BE2C (cell line): ENCODE measurements at places on chromosomes 4 and X.

DNA sequence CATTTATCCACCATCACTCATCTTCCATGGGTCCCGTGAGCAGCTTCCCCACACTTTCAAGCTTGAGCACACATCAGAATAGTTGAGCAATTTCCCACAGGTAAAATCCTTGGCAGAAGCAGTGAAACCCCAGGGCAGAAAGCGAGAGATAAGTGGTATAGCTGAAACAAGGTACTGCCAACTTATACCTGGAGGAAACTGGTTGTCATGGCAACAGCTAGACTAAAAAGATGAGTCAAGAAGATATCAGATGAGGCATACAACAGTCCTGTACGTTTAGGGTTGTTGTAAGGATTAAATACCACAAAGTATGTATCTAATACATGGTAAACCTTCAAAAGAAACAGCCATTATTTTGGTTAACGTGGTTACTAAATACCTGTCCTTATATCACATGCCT, 66.9 kb upstream of the PHOX2B start:
- no peak for DNase-seq

DNA sequence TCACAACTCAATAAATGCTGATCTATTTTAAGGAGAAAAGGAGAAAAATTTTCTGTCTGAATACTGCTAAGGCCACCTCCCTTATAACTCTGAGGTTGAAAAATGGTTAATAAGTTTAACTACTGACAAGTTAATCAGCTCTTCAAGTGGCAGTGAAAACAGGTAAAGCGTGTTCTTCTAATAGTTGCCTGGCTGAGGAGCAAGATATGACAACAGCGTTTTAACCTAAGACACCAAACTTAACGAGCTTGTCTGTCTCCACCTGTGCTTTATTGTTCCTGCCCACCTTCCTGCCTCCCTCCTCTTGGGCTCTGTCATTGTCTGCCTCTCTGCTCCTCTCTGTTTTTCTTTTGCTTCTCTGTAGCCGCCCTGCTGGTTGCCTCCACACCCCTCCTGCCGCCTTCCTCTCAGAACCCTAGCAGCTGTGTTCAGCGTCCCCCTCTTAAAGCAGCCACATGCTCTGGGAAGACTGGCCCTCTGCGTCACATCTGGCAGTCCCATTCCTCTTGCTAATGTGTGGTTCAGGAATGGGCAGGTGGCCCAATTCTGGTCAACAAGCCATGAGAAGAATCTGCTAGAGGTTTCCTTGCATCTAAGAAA, 4.3 kb upstream of the TSPAN5 start:
- no peak for DNase-seq

- DNase-seq: peak; percentile 53
Measured at GRCh38 chrX:150693725-150694574, 754 bp downstream of the MTMR1 start.

DNA sequence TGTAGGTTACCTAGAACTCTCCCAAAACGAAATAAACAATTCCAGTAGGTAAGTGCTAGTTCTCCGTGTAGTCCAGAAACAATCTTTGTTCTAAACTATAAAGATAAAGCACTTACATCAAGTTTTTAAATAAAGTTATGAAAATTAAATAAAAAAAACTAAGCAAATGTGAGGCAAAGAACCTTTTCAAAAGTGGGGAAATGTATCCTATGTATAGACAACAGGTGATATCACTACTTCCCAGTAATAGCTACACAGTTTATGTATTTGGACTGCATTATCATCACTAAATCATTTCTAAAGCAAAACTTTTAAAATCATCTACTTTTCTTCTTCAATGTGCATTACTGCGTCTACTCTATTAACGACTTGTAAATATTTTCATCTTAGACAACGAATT, 2.0 kb downstream of the YTHDC1 start:
- no peak for DNase-seq

- no peak for DNase-seq
Measured at GRCh38 chr4:11805842-11806241, 377.1 kb upstream of the HS3ST1 start.

GRCh38 chr4:173056710-173057109, 111.9 kb upstream of the GALNT7 start:
- no peak for DNase-seq

- no peak for DNase-seq
Measured at GRCh38 chrX:20906571-20906970, 467.6 kb upstream of the CNKSR2 start.

GRCh38 chr4:26958925-26959653, 98.4 kb downstream of the STIM2 start:
- no peak for DNase-seq

- no peak for DNase-seq
Measured at GRCh38 chr4:92629302-92629701, 325.5 kb downstream of the GRID2 start.

GRCh38 chr4:74501579-74501978, 56.6 kb downstream of the AREG start:
- DNase-seq: no peak

GRCh38 chr4:102503301-102503746, 2.2 kb downstream of the NFKB1 start:
- DNase-seq: no peak

DNA sequence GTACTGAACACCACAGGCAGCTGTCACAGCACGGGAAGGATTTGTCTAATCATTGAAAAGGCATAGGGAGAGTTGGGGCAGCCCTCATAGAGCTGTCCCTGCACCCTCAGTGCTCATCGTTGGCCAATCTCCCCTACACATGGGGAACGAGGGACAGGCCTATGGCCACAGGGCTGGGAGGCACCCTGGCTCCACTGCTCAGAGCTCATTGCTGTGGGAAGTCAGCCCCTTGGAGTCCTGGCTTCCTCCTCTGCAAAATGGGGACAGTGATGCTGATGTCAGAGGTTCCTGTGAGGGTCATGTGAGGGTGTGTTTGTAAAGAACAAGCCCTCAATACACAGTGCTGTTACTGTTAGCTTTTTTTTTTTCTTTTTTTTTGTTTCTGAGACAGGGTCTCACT, 19.3 kb upstream of the HTRA3 start:
- no peak for DNase-seq

GRCh38 chr4:40152637-40153036, 44.2 kb upstream of the RHOH start:
- no peak for DNase-seq

DNA sequence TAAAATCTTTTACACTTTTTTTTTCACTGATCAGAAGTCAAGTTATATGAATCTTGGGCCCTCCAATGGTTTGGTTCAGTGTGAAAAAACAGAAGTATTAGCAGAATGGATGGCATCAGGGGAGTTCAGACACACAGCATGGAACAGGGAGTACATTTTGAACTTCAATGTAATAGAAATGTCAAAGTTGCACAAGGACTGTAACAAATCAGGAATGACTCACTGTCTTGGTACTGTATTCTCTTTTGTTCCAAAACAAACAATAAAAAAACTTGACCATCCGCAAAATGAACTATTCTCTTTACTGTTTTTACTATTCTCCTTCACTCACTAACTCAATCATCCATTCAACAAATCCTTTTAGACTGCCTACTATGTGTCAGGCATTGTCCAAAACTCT, 401.0 kb downstream of the FSTL5 start:
- no peak for DNase-seq

GRCh38 chrX:63657821-63658220, 127.2 kb downstream of the ARHGEF9 start:
- DNase-seq: no peak

GRCh38 chrX:132208422-132208821, 10.8 kb downstream of the RAP2C start:
- DNase-seq: no peak

DNA sequence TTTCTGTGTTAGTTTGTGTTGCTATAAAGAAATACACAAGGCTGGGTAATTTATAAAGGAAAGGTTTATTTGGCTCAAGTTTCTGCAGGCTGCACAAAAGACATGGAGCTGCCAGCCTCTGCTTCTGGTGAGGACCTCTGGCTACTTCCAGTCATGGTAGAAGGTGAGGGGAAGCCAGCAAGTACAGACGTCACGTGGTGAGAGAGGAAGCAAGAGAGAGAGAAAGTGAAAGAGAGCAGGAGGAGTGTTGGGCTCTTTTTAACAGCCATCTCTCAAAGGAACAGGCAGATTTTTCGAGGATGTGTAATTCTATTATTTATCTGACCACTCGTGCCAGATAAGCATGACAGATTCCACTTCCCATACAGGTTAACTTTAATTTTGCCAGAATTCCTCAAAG, 1199.1 kb downstream of the ADGRL3 start:
- no peak for DNase-seq

DNA sequence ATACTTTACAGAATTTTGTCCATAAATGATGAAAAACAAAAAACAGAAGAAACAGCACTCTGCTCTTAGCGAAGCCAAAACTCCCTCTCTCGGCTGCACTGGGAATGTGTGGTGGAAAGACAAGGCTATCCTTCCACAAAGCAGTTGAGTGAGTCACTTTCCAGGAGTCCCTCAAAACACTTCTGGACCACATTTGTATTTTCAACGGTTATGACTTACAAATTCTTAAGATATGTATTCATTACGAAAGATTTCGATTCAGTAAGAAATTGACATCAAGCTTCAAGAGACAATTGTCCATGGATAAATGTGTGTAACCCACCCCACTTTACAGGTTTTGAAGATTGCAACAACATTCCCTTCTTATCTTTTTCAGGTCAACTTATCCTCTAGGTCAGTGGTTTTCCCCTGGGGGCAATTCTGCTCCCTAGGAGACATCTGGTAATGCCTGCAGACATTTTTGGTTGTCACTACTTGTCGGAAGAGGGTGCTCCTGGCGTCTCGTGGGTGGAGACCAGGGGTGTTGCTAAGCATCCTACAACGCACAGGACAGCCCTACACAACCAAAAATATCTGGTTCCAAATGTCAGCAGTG, 66.7 kb upstream of the MTNR1A start:
- no peak for DNase-seq

DNA sequence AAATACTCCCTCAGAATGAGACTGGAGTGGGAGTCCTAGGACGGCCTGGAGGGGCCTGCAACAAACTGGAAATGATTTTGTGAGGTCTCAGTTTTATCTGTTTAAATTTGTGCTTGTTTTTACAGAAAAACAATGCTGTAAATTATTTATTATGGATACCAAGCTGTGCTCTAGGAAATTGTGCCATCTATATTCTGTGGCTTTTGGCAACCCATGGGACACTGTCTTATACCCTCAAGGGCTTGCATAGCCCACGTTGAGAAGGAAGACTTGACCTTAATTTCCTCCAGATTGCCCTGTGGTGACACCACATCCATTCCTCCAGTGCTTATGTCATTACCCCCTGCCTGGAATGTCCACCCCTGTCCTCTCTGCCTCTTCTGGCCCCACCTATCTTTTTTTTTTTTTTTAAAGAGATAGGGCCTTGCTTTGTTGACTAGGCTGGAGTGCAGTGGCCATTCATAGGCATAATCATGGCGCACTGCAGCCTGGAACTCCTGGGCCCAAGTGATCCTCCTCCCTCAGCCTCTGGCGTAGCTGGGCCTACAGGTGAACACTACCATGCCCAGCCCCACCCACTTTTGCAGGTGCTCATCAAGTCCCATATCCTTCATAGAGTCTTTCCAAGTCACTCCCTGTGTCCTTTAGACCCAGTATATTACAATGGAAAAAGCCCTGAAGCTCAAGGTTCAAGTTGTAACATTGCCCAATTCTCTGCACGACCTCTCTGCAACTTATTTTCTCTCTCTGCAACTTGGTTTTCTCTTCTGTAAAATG, 77.4 kb downstream of the HPRT1 start:
- no peak for DNase-seq

DNA sequence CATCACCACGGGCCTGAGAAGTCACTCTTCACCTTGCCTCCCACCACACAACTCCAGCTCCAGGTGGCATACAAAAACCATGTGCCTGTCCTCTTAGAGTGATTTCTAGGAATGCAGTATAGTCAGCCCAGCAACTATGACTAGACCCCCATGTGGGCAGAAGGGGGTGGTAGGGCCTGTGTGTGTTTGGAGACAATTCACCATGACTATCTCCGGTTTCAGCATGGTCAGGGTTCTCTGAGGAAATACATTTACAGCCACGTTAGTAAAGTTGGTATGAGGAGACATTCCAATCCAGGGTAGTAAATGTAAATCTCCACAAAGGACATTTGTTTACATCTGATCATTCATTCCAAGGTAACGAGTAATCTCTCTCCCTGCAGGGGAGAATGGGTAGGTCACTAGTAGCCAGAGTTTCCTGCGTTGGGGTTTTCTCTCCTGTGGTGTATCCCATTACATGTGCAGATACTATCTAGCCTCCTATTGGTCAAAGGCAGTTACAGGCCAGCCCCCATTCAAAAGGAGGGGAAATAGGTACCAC, 4.2 kb upstream of the MTMR1 start:
- DNase-seq: no peak

GRCh38 chr4:170736710-170737109, 647.0 kb upstream of the AADAT start:
- no peak for DNase-seq

GRCh38 chr4:174946246-174946645, 28.1 kb downstream of the ADAM29 start:
- no peak for DNase-seq

GRCh38 chr4:36209941-36210649, 34.2 kb downstream of the ARAP2 start:
- DNase-seq: no peak

DNA sequence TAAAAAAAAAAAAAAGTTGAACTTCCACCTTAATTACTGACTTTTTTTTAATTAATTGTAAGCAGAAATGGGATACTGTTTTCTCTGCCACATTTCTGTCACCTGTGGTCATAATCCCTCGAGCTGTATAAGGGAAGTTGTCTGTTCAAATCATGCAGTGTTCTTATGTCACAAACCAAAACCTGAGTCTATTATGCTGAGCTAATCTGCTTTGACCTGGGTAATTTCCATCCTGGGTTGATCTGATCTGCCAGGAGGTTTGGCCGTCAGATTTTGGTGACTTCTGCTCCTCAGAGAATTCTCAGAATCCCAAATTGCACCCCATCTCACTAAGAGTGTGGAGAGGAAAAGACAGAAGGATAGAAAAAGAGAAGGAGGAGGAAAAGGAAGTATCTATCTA, 683.1 kb downstream of the KCTD8 start:
- no peak for DNase-seq

GRCh38 chr4:53364624-53365023, 1.2 kb downstream of the SCFD2 start:
- no peak for DNase-seq

GRCh38 chrX:44432641-44433040, 89.2 kb upstream of the EFHC2 start:
- no peak for DNase-seq

GRCh38 chr4:9925750-9926439, 95.4 kb downstream of the SLC2A9 start:
- DNase-seq: no peak

DNA sequence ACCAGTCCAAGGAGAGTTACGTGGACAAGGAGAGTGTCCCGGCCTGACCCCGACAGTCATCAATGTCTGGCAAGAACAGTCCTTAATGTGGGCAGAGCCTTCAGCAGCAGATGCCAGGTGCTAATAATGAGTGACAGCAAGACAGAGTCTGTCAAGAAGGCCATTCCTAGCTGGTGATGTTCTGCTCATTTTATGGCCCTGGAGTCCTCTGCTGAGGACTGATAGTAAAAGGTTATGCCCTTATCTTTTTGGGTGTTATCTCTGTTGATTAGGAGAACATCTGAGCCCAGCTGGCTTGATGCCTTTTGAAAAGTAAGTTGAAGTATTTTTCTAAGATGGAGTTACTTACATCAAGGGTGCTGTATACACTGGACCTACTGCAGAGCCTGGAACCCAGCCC, 67.3 kb downstream of the SLC34A2 start:
- DNase-seq: no peak

GRCh38 chr4:1060121-1060520, 48.7 kb downstream of the FGFRL1 start:
- no peak for DNase-seq

- DNase-seq: peak; percentile 21
Measured at GRCh38 chrX:112642349-112642748, 37.4 kb downstream of the LHFPL1 start.

- no peak for DNase-seq
Measured at GRCh38 chr4:123701131-123701575, 304.6 kb downstream of the SPRY1 start.
